Gastroesophageal sphincter (tissue), 4 donors: ENCODE measurements at places on chromosomes 5 and 9. TPM values are rescaled to one million over a fixed set of nuclear protein-coding genes. Genes with fewer than 3 reads are reported as not detected.

The FRRS1L gene
- 8.9 TPM for total RNA-seq

The F2RL2 gene
- 8.4 TPM for total RNA-seq

The UNC13B gene
- 35.3 TPM for total RNA-seq

The IL33 gene
- total RNA-seq = 79.1 TPM

GRCh38 chr5:73812962-73813588 is 187.1 kb downstream of the ARHGEF28 start:
- ATAC-seq = no peak

GRCh38 chr5:172403189-172403796 is 51.0 kb downstream of the SH3PXD2B start:
- peak; percentile 80 for ATAC-seq

DNA sequence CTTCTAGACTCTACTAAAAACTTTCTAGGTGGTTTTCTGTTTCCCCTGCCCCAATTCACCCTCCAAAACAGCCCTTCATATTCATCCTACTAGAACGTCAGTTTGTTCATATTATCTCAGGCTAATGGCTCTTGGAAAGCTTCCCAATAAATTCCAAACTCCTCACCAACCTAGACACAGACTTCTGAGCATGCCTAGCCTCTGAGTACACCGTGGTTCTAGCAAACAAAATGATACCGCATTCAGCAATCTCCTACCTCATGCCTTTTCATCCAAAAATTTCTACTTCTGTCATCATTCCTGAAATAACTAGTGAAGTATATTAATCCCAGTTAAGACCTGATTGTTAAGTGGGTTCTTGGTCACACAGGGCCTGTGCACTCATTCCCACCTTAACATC is 46.5 kb upstream of the NR5A1 start:
- ATAC-seq = no peak
